ENCODE measurements at places on chromosomes 6 and 20.

GRCh38 chr20:39646874-39647413 lies 684.8 kb downstream of the DHX35 start:
- no peak for DNase-seq

DNA sequence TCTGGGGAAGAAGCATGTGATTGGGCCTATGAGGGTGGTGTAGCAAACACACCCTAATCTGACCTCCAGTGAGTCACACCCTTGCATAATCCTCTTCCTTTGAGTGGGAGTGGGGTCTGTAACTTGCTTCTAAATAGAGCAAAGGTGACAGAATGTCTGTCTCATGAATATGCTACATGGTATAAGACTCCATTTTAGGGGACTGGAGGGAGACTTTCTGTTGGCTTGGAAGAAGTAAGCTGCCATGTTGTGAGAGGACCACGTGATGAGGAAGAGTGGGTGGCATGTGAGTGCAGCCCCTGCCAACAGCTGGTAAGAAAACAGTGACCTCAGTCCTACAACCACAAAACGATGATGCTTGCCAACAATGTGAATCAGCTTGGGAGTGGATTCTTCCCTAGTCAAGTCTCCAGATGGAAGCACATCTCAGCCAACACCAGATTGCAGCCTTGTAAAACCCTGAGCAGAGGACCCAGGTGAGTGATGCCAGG lies 3.7 kb downstream of the AK9 start:
- DNase-seq: no peak

- DNase-seq: no peak
Measured at GRCh38 chr6:28769626-28770402, 154.0 kb downstream of the TRIM27 start.

- no peak for DNase-seq
Measured at GRCh38 chr20:2144850-2145249, 43.2 kb downstream of the STK35 start.

DNA sequence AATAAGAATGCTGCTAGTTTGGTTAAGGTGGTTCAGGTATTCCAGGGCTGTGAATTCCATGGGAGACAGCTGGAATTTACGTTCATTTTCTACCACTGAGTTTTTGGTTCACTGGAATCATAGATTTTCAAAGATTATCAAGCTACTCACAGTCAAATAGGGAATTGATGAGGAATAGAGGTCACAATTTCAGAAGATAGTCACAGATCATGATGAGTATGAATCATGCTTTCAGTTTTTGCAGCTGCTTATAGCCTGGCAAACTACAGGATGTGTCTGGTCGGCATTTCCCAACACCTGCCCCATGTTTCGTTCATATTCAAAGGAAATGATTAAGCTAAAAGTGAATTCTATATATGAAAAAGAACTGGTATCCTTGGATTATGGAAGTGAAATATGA lies 58.7 kb downstream of the BCKDHB start:
- DNase-seq: peak; percentile 31

GRCh38 chr6:20148433-20148832 lies 63.8 kb downstream of the MBOAT1 start:
- DNase-seq: no peak

DNA sequence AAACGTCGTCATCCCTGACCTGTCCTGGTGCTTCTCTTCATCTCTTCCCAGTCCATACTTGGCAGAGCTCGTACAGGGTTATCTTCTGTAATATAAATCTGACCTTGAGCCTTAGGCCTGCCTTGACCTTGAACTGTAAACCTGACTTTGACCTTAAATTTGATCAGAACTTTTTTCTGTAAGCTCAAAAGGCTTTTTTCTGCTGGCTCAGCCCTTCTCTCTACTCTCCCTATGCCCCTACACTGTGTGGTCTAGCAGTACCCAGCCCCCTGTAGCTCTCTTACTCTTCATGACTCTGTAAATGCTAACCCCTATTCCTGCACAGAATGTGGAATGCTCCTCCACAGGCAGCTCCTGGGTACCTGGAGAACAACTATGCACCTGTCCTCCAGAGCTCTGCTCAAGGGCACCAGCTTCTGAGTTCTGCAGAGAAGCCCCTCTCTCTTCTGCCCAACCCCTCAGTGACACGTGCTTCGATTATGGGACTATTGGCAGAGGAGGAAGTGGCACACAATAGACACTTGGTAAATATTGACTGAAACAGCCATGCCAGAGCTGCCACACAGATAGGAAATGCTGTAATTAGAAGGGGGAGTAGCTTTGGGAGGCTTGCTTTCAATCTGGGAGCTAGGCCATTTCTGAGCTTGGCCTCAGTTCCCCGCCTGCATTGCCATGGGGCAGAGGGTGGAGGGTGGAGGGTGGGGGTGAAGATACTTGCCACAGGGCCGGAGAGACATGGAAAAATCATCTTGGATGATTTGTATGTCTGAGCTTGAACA lies 15.4 kb downstream of the SNPH start:
- no peak for DNase-seq

DNA sequence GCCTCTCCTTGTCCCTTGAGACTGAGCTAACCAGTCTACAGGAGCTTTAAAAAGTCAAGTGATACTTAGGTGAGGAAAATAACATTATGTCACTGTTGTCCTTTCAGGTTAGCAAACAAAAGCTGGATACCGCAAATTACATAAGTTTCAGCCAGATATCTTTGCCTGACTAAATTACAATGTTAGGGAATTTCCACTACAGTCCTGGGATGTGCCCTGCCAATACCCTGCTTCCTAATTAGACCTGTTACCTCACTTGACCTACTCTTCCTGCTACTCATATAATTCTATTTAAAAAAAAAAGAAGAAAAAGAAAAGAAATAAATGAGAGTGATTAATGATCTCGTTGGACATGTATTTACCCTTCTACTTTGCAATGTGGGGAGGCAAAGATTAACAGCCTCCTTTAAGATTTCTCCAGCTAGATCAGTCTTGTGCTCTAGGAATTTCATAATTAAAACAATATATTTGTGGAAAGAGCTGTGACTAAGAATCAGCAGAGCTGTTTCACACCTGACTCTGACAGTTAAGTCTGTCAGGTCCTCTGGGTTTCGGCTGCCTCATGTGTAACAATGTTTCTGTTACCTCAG lies 318.9 kb downstream of the HDGFL1 start:
- DNase-seq: no peak

DNA sequence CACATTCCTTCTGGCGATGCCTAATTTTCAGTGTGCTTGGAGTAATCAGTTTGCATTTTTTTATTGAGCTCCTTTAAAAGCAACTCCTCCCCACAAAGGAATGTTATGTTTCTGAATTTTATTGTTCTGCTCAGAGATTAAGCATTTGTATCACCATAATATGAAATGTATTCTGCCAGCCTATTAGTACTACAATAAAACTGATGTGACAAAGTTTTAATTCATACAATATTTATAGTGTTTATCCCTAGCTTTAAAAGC lies 236.9 kb upstream of the ASCC3 start:
- DNase-seq: no peak

- DNase-seq: no peak
Measured at GRCh38 chr20:38269715-38270114, 9.2 kb upstream of the KIAA1755 start.

DNA sequence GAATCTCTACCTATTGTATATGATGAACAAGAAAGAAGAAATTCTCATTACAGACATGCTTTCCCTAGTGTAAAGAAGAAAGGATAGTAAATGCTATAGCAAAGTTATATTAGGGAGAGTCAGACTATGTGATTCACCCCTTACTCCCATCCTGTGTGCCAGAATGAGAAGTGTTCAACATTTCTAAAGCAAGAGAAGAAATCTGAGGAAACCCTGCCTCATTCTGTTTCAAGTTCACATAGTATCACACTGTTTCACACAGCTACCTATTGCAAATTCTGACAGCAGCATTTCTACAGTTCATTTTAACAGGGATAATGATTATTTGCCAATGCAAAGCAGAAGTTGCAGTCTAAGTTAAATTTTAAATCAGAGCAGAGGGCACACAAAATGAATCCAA lies 267.2 kb upstream of the TCF21 start:
- no peak for DNase-seq

GRCh38 chr6:87687296-87687695 lies 14.7 kb downstream of the AKIRIN2 start:
- DNase-seq: no peak

- no peak for DNase-seq
Measured at GRCh38 chr6:39553029-39553428, 172.2 kb downstream of the KIF6 start.

DNA sequence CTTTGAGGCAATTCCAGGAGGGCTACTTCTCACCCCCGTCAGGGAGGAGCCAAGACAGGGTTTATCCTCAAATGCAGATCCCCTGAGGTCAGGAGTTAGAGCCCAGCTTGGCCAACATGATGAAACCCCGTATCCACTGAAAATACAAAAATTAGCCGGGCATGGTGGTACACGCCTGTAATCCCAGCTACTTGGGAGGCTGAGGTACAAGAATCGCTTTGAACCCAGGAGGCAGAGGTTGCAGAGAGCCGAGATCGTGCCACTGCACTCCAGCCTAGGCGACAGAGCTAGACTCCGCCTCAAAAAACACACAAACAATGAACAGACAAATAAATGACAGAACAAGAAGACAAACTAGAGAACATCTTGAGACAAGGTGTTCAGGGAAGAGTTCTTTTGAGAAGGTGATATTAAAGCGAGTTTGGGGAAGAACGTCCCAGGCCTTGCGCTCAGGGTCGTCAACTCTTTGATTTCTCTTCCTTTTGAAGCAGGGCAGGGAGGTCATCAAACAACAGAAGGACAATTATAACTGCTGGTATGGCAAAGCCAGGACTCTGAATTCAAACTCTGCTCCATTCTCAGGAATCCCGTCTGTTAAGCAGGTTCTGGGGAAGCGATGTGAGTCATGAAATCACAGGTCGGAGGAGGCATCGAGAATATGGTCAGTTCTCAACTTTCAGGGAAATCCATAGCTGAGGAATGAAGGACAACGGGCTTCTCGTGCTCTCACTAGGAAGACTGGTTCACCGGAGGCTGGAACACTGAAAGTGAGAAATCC lies 1.4 kb upstream of the RALY start:
- DNase-seq: no peak

DNA sequence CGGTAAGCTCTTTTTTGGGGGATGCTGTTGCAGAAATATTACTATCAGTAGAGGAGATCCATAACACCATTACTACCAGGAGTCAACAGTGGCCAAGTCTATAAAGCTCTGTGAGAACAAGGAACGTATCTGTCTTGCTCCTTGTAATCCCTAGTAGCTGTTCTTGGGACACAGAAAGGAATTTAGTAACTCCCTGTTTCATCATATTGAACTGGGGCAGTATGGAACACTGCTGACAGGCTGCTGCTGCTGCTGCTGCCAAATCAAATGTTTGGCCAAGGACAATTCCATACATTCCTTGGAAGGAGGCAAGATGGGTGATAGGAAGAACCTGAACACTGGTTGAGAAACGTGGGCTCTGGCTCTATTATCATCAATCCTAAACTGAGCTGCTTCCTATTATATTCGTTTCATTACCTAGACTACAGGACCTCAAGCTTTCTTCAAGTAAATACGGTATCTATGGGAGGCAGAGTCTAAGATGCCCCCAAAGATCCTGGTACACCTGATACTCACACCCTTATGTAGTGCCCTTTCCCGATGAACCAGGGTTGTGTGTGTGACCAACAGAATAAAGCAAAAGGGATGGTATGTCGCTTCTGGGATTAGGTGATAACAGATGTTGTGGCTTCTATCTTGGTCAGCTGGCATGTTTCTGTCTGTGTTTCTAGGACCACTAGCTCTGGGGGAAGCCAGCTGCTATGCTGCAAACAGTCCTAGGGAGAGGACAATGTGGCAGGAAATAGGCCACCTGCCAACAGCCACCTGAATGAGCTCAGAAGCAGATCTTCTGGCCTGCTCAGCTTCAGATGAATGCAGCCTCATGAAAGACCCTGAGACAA lies 39.5 kb downstream of the ELOVL5 start:
- no peak for DNase-seq

GRCh38 chr6:113960795-113961194 lies 10.2 kb downstream of the HDAC2 start:
- no peak for DNase-seq

DNA sequence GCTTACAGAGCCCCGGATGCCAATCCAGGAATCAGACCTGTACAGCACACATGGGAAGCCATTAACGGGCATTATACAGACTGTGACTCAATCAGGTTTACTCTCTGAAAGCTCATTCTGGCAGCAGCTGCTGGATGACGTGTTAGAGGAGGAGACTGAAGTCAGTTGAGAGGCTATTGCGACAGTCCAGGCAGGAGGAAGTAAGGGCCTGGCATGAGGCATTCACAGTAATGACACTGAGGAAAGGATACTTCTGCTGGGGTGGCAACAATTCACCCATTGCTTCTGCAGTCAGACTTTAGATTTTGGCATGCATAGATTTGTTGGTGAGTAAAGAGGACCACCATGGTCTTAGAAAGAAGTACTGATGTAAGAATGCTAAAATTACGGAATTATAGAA lies 151.0 kb upstream of the HEY2 start:
- no peak for DNase-seq

DNA sequence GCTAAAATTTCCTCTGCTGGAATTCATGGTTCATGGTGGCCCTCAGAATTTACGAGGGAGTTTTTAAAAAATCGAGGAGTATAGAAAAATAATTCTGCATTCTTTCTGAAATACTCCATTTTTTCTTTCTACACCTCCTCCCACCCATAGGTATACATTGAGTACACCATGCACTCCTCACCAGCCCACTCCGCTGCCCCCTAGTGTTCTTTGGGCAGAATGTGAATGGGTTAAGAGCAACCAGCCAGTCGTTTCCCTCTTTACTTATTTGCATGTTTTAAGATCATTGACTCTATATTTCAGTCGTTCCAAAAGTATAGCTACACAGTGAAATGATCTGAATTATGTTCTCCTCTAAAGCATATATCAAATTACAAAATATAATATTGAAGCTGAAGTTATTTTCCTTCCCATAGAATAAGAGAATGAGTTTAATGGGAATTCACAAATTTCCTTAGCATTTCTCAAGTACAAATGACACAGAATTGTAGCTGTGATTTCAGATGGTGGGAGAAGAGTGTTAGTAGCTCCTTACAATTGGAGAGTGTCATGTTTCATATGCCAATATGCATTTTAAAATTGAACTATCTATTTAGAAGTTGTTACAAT lies 977.7 kb upstream of the SLC35B3 start:
- DNase-seq: peak; percentile 27
